ENCODE measurements at places on chromosomes 6 and 20.

DNA sequence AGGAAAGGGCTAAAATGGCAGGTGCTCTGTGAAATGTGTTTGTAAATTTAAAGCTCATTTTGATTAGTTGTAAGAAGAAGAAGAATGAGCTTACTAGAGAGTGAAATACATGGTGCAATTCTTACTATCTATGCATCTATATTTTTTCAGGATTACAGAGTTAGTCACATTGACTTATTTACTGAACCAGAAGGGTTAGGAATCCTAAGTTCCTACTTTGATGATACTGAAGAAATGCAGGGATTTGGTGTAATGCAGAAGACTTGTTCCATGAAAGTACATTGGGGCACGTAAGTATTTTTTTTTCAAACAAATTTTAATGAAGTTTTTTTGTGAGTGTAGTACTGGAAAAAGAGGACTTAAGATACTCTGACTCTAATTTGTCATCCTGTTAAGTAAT, 99.3 kb downstream of the RTN4IP1 start:
- DNase-seq, result no peak

DNA sequence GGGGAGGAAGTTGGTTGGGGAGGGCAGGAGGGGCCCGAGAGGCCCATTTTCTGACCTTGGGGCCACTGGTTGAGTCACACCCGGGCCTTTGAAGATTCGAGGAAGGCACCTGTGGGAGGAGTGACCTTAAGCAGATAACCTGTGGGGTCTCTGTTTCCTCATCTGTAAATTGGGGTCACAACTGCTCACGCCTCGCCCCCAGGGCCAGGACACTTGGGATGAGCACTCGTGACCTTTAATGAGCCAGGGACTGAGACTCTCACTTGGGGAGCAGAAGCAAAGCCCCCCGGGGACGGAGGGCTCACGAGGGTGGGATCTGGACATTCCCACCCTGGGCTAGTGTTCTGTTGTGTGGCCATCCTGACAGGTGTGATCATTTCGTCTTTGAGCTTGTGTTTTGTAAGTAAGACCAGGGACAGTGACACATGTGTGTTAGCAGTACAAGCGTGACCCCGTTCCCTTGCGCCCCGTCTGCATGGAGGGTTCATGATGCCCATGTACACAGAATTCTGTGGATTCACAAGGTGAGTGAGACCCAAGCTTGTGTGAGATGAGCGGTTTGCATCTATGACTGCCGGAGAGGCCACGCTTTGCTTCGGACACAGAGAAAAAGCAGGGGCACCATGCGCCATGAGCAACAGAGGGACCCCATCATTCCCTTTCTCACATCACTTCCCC, 79.3 kb upstream of the PMEPA1 start:
- no peak for DNase-seq

- DNase-seq, result no peak
These were observed 113.8 kb downstream of the CEBPB start for GRCh38 chr20:50304501-50304856.

GRCh38 chr6:155449450-155450239, 6.0 kb downstream of the NOX3 start:
- DNase-seq, result no peak

DNA sequence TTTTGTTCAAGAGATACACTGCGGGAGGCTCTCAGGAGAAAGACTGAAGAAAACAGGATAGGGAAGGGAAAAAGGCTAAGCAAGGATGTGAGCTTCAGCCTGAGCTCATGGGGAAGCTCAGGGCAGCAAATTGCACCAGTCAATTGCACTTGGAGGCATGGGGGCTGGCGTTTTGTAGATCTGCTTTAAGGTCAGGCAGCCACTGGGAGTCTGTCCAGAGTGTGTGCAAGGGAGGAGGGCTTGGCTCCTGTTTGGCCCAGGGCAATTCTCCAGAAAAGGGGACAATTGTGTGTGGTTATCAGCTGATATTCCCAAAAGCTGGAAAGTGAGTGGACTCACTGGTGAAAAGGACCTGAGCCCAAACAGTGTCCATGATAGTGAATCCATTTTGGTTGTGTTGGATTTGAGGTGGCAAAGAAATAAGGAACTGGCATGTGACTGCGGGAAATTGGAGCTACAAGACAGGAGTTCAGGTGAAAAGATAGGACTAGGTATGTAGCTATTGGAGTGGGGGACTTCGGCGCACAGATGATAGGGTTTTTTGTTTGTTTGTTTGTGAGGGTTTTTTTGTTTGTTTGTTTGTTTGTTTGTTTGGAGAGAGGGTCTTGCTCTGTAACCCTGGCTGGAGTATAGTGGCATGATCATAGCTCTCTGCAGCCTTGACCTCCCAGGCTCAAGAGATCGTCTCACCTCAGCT, 22.3 kb upstream of the IER3 start:
- DNase-seq, result no peak

DNA sequence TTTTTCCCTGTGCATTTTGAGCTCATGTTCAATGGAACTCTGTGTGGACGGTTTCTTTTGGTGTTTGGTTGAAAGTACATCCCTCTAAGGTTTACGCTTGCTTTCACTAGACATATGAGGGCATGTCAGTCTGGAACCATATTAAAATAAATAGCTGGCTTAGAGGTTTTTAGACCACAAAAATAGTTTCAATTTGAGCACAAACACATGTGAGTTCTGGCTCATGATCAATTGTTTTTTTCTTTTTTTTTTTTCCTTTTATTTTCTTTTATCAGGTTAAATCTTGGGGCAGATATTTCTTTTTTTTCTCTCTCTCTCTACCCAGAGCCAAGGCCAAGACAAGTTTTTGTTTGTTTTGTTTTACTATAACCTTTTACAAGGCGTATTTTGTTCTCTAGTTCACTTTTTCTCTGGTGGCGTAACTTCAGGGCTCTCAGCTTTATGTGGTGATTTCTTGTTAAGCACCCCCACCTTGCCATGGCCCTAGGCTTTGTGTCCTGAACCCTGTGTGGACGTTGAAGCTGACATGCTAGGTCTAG, 92.9 kb downstream of the SHLD1 start:
- no peak for DNase-seq

- DNase-seq, result no peak
These were observed 238.0 kb downstream of the KHDC1L start for GRCh38 chr6:72987301-72987700.

GRCh38 chr6:14974792-14975470, 270.9 kb upstream of the JARID2 start:
- no peak for DNase-seq

- DNase-seq, result no peak
These were observed 32.8 kb upstream of the POPDC3 start for GRCh38 chr6:105212587-105212986.

GRCh38 chr6:129110690-129111343, 227.9 kb downstream of the LAMA2 start:
- DNase-seq, result no peak

GRCh38 chr6:3377536-3378397, 79.1 kb downstream of the SLC22A23 start:
- no peak for DNase-seq

GRCh38 chr20:55031971-55032370, 556.6 kb downstream of the DOK5 start:
- DNase-seq, result no peak

GRCh38 chr6:113433335-113433991, 423.7 kb upstream of the MARCKS start:
- peak; percentile 6 for DNase-seq

DNA sequence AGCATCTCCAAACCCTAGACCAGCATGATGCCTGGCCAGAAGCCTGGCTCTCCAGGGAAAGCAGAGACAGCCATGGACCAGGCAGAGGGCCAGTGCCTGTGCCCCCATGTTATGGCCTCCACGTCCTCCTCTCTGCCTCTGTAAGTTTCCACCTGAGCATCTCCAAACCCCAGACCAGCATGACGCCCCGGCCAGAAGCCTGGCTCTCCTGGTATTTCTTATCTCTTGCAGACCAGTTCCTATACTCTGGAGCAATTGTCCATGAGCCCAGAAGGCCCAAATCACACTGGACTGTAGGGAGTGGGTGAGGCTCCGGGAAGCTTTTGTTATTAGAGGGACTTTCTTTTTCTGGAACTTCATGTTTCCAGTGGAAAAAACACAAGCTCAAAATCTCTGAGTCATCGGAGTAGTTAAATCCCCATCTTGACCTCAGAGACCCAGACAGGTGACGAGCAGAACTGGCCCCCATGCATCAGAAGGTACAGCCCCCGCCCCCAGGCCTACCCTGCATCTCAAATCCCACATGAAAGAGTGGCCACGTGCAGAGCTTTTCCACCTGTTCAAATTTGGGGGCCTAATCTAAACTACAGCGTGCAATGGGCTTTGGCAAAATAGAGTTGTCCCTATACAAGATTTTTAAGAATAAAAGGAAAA, 110.2 kb upstream of the FOXQ1 start:
- DNase-seq, result no peak

GRCh38 chr6:159727717-159728445, 575 bp downstream of the WTAP start:
- DNase-seq, result no peak

GRCh38 chr6:151137542-151137941, 102.2 kb upstream of the AKAP12 start:
- DNase-seq, result no peak

GRCh38 chr20:16575390-16576140, 2.3 kb upstream of the KIF16B start:
- DNase-seq, result no peak

- no peak for DNase-seq
These were observed 22.4 kb downstream of the EDN3 start for GRCh38 chr20:59322585-59323454.

DNA sequence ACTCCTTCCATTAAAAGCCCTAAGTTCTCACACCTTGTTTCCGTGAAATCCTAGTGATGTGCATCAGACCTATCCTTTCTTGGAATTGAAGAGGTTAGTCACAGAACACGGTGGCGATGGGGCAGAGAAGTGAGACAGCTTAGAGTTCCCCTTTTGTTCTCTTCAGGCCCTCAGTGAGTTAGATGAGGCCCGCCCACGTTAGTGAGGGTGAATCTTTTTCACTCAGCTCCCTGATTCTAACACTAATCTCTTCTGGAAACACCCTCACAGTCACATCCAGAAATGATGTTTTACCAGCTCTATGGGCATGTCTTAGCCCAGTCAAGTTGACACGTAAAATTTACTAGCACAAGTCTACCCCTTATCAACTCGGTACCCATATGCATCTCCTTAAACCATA, 172.7 kb upstream of the NOX3 start:
- no peak for DNase-seq

DNA sequence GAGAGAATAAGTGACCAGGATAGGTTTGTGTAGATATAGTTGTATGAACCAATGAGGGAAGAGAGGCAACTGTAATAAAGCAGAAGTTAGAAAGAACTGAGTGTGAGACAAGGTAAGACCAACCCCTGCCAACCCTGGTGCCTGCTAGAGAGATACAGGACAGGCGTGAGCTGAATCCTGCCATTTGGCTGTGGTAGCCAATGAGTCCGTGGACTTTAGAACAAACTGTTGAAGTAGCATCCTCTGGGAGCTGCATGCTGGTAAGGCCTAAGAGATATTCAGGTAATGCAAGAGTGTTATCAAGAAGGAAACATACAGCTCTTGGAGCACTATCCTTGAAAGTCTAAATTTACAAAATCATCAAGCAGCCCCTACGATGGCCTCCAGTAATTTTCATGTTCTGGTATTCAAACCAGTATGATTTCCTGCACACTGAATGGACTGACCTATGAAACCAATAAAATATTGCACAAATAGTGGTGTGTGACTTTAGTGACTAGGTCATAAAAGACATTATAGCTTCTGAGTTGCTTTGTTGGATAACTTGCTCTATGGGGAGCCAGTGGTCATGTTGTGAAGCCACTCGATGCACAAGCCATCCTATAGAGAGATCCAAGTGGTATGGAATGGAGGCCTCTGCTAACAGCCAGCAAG, 24.0 kb downstream of the BTBD3 start:
- no peak for DNase-seq

- no peak for DNase-seq
These were observed 75.7 kb downstream of the REPS1 start for GRCh38 chr6:138912308-138912707.

DNA sequence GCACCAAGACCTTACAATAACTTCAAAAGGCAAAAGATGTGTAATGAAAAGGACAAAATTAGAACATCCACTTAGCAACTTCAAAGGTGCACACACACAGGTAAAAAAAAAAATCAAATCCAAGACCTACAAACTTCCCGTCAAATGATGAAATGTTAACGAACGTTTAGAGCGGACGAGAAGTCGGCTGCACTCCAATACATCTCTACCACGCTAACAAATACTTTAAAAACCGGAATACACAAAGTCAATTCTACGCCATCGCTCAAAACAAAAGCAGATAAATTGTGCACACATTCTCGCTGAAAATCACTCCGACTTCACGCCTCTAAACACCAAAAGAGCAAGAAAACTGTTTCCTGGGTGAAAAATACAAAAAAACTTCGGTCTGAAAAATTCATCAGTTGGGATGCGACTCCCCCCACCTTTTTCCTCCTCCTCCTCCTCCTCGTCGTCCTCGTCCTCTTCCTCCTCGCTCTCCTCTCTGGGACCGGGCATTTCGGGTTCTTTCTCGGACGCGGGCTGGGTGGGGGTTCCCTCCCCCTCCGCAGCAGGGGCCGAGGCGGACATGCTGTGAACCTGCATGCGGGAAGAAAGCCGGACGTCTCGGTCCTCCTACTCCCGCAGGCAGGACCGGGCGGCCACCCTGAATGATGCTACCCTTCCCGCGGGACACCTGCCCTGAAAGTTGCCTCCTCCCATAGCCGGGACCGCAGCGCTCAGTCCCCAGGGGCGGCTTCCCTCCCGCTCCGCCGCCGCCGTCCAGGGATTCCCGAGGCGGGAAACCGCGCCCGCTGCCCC, 712 bp downstream of the DEK start:
- no peak for DNase-seq

GRCh38 chr20:44723391-44723790, 8.2 kb downstream of the CCN5 start:
- DNase-seq, result no peak

DNA sequence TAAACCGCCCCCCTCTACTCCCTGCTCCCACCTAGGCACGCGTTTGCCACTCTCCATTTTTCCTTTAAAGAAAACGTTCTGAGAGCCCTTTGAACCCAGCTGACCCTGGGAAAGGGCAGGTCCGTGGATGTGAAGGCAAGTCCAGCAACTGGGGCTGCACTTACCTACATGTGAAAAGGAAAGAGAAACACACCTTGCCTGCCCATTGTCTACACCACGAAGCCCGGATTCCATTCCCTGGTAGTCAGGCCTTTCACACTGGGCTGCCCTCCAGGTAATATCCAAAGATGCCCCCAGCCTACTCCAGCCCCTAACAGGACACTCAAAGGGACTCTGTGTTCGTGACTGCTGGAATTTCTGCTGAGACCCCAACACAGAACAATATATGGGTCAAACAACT, 94.4 kb downstream of the CD83 start:
- DNase-seq, result no peak

GRCh38 chr6:7035837-7036249, 71.9 kb upstream of the RREB1 start:
- DNase-seq, result no peak

Data from nephron progenitor cell (in vitro differentiated cells).